T1000 (cell line): ENCODE measurements at places on chromosomes 16 and 17.

GRCh38 chr17:33389504-33390135 lies 96.5 kb upstream of the ASIC2 start:
- no peak for DNase-seq

DNA sequence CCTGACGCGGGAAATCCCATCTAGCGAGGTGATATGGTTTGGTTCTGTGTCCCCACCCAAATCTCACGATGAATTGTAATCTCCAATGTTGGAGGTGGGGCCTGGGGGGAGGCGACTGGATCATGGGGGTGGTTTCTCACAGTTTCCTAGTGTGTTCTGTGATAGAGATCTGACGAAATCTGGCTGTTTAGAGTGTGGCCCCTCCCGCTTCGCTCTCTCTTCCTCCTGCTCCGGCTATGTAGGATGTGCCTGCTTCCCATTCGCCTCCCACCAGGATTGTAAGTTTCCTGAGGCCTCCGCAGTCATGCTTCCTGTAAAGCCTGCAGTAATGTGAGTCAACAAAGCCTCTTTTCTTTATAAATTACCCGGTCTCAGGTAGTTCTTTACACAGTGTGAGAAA lies 31.6 kb downstream of the IFT140 start:
- no peak for DNase-seq

DNA sequence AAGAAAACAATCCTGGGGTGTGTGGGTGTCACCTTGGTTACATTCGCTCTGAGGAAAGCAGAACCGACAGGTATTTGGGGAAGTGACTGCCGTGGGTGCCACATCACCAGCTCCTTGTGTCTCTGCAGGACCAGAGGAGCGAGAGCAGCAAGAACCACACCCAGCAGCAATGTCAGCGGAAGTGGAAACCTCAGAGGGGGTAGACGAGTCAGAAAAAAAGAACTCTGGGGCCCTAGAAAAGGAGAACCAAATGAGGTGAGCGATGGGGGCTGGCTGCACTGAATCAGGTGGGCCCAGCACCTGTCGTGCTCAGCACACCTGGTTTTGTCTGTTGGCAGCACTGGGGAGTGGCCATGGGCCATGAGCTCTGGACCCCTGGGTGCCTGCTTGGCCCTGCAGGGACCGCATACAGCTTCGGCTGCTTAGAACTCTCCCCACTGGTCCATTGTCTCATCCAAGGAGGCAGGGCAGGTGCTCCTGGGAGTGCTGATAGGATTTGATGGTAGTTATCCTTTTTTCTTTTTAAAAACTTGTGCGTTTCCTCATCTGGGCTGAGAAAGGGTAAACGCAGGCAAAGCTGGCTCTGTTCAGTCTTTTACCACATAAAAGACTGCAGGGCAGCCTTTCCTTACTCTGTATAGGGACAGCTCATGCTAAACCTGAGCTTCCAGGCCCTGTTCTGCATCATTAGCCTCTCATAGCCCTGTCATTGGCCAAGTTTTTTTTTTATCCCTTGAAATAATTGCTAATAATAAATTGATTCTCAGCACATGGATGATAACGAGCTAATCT lies 29.4 kb downstream of the HMOX2 start:
- no peak for DNase-seq

- peak; percentile 17 for DNase-seq
Measured at GRCh38 chr16:88857728-88858339, 907 bp downstream of the TRAPPC2L start.

DNA sequence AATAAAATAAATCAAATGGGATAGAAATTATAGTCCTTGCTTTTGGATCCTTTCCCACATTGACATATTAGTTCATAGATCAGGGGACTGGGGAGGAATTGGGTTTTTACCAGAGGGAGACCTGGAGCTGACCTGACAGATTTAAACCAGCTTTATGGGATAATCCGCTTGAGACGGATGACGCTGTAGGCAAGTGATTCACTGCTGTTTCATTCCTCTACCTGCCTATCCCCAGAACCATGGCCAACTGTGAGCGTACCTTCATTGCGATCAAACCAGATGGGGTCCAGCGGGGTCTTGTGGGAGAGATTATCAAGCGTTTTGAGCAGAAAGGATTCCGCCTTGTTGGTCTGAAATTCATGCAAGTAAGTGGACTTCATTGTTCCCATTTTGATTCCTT lies 2.1 kb downstream of the NME1 start:
- DNase-seq = no peak
